ENCODE measurements at places on chromosomes 13 and 19.

DNA sequence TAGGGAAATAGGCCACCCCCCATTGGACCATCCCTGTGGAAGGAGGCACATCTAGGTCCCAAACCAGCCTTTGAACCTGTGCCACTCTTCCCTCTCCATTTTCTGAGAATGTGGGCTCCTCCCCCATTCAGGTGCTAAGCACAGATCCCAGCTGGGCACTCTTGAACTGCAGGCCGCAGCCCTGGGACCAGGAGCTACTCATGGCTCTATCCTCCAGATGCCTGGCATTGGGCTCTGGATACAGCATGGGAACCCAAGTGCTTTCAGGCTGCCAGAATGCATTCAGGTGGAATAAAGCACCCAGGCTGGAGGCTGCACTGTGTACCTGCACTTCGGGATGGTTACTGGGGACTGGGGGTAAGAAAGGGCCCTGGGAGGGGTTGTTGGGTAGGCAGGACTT, 1372.3 kb upstream of the SPRY2 start:
- no peak for DNase-seq

- DNase-seq: no peak
Measured at GRCh38 chr19:49585023-49585422, 3.9 kb downstream of the PRRG2 start.

DNA sequence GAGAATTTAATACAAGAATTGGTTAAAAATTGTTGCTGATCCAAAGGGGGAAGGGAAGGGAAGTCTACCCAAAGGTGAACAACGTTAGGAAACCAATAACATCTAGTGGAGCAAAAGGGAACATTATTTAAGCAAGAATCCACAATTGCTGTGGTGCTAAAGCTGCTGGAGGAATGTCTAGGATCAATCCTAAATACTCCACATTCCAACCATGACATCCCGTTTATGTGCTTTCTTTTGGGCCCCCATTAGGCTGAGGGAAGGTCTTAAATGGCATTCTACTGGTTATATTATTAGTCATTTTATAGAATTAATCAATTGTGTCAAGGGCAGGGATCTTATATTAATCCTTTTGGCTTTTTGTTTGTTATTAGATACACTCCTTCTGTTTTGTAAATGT, 39.9 kb upstream of the VWA8 start:
- no peak for DNase-seq

DNA sequence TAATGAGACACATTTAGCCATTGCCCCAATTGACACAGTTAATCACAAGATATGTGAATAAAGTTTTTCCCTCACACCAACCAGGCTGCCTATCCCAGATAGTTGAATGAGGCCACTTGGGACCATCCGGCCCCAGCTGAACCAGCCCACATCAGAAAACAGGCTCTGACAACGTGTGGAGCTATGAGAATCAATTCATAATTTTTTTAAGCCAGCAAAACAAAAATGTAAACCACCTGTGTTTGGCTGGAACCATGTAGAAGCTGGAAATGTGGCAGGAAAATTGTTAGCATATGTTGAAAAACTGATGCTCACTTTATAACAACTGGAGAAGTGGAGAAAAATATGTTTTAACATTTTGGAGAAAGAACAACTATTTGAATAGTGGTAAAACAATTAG, 1161.3 kb downstream of the SLITRK1 start:
- DNase-seq: no peak

- DNase-seq: peak; percentile 8
Measured at GRCh38 chr19:39030854-39031367, 1.4 kb downstream of the FBXO27 start.

GRCh38 chr19:48648134-48648533, 2.1 kb upstream of the CA11 start:
- no peak for DNase-seq

GRCh38 chr13:106103779-106104178, 431.7 kb downstream of the EFNB2 start:
- DNase-seq: no peak

DNA sequence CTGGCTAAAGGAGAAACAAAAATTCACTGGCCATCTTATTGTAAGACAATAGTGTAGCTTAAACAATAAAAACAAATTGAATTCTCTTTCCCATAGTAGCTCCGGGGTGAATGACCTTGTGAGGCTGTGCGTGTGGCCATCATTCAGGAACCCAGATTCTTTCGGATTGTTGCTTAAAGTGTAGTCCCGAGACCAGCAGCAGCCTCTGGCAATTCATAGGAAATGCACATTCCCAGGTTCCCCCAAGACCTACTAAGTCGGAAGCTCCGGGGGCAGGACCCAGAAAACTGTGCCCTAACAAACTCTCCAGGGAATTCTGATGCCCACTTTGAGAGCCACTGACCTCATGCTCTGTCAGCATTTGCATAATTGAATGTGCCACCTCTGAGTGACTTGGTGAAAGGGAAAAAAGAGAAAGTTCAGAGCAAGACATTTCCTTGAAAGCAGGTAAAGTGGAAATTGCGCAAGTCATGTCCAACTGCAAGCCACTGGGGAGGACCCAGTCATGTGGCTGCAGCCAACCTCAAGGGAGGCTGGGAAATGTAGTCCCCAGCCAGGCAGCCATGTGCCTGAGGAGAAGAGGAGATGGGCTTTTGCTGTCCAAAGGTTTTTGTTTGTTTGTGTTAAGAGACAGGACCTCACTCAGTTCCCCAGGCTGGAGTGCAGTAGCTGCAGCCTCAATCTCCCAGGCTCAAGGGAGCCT, 50.7 kb upstream of the PNMA8B start:
- DNase-seq: no peak

GRCh38 chr13:114015111-114015968, 41.5 kb upstream of the C13orf46 start:
- no peak for DNase-seq

Data from neuronal stem cell (in vitro differentiated cells).